Non-pigmented ciliary epithelial cell (primary cell): ENCODE measurements at places on chromosomes 16 and 17.

- no peak for DNase-seq
Measured at GRCh38 chr16:56300891-56301850, 109.9 kb downstream of the GNAO1 start.

DNA sequence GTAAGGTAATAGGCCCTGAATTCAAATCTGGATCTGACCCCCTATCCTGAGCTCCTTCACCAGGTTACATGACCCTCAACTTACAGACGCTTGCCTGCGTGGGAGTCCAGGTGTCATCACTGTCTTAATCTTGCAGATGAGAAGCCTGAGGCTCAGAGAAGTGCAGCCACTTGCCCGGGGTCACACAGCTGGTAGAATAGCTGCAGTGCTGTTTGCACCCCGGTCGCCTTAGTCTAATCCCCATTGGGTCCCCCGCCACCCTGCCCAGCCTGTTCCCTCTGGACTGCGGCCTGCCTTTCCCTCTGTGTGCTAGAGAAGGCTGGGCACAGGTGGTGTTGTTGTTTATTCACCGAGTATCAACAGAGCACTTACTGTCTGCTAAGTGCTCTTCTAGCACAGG is 107.0 kb downstream of the SDR42E1 start:
- DNase-seq, result no peak

- DNase-seq, result no peak
Measured at GRCh38 chr16:22684574-22685458, 129.1 kb upstream of the HS3ST2 start.

GRCh38 chr16:50386774-50387173 is 18.0 kb upstream of the BRD7 start:
- DNase-seq, result no peak

- DNase-seq, result no peak
Measured at GRCh38 chr17:76267051-76267576, 2.0 kb downstream of the UBALD2 start.

- DNase-seq, result no peak
Measured at GRCh38 chr17:47705536-47706530, 11.9 kb downstream of the TBKBP1 start.

DNA sequence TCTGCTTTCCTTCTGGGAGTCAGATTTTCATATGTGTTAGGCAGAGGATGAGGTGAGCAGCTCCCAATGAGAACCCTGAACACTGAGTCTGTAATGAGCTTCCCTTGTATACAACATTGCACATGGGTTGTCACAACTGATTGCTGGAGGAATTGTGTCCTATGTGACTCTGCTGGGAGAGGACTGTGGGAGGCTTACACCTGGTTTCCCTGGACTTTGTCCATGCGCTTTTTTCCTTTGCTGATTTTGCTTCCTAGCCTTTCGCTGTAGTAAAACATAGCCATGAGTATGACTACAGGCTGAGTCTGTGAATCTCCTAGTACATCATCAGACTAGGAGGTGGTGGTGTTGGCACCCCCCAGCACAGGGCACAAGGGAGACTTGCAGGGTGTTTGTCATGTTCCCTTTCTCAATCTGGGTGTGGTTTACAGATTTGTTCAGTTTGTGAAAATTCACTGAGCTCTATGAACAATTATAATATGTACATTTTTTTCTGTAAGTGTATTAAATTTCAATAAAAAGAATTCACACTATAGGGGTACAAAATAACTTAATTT is 1.7 kb upstream of the PLK1 start:
- no peak for DNase-seq

- DNase-seq, result no peak
Measured at GRCh38 chr17:16440901-16441629, 25.7 kb downstream of the TRPV2 start.
